ENCODE measurements at places on chromosomes 2 and 18.

- no peak for DNase-seq
Measured at GRCh38 chr18:47215554-47216138, 35.8 kb downstream of the SKOR2 start.

DNA sequence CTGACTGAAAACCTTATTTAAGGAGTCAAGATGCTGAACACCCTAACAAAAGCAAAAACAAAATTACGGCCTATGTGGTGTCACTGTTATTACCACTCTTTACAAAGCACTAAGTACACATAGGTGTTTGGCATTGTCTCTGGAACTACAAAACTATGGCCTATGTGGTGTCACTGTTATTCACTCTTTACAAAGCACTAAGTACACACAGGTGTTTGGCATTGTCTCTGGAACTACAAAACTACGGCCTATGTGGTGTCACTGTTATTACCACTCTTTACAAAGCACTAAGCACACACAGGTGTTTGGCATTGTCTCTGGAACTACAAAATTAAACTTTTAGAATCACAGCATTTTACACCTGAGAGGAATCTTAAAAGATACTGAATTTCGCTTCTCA is 47.4 kb downstream of the SLC35F5 start:
- no peak for DNase-seq

DNA sequence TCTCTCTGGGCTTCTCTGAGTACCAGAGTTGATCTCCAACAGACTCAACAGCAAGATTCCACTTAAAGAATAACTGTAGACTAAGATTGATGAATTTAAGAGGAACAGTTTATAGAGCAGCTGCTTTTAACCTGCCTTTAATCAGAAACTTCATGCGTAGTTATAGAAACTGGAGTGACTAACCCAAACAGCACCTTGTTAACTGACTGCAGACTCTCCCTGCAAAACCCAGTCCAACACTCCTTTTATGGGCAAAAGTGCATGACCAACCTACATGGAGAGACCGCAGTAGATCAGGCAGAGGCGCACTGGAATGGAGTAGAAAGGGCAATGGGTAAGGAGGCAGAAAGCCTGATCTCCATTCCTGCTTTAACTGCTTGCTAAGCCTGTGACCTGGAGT is 110.6 kb downstream of the NRP2 start:
- no peak for DNase-seq

DNA sequence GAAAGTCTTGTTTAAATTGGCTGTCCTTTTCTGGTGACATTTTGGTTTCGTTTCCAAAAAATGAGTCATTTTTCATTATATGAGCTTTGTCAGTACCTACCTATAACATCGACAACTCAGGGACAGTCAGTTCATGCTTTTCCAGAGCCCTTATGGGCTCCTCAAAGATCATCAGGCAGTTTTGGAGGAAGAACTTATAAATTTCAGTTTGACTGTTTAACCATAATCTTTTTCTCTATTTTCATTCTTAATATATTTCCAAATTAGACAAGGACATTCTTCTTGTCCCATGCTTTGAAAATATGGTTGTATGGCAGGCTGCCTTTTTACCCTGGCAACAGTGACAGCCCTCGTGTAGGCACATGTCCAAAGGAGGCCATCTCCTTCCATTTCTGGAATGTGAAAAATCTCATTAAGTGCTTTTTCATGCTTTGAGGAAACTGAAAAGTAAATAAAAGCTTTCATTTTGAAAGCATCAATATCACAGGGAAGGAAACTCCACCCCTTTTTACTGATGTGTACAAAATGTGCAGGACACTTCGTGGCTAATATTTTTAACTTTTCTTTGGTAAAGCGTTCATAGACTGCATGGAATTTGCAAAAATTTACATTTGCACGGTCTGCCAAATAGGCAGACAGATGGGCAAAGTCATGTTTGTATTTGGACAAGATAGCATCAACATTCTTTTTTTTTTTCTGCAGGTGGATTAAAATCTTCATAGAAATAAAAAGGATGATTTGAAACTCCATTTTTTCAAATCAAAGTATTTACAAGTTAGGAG is 7.2 kb upstream of the PROC start:
- no peak for DNase-seq

DNA sequence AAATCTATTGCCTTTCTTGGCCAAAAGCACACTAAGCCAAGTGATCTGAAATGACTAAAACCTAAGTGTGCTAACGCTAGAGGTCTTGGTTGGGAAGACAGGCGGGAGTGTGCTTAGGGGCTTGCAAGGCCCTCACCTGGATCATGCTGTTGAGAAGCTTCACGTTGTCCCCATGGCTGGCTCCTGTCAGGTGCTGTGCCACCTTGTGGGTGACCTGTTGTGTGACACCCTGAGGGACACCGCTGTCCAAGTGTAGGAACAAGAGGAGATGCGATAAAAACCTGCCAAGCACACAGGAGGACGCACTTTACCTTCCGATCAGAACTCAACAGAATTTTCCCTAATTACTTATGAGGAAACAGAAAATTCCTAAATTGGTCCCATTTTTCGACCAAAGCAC is 50.8 kb downstream of the EPG5 start:
- DNase-seq: no peak
